ENCODE measurements at places on chromosomes 13 and 19. TPM values are rescaled to one million over a fixed set of nuclear protein-coding genes. Genes with fewer than 3 reads are reported as not detected.

The ELL gene
- total RNA-seq: 9.1 TPM

The SELENOV gene
- 0.32 TPM for total RNA-seq

- no peaks in the 10 kb centered on the region for H3K27me3 ChIP-seq
- H3K36me3 ChIP-seq: peaks cover 7% of the 10 kb centered on the region
- DNase-seq: peak; percentile 72
- H3K4me3 ChIP-seq: no peak overlapping the region
These were observed 39.2 kb downstream of the MYH14 start for GRCh38 chr19:50242581-50242980.

GRCh38 chr19:41866284-41866683 lies 6.2 kb downstream of the RPS19 start:
- peaks cover 98% of the 10 kb centered on the region for H3K36me3 ChIP-seq
- H3K27me3 ChIP-seq: no peaks in the 10 kb centered on the region
- H3K27ac ChIP-seq: peak overlapping the region; percentile 3
- peak; percentile 73 for DNase-seq
- H3K4me1 ChIP-seq: peaks cover 17% of the 10 kb centered on the region

- no peaks in the 10 kb centered on the region for H3K27me3 ChIP-seq
- no peak overlapping the region for H3K4me3 ChIP-seq
- H3K4me1 ChIP-seq: peaks cover 22% of the 10 kb centered on the region
- DNase-seq: no peak
- H3K36me3 ChIP-seq: peaks cover 67% of the 10 kb centered on the region
These were observed 40.5 kb downstream of the DZIP1 start for GRCh38 chr13:95603887-95604555.

DNA sequence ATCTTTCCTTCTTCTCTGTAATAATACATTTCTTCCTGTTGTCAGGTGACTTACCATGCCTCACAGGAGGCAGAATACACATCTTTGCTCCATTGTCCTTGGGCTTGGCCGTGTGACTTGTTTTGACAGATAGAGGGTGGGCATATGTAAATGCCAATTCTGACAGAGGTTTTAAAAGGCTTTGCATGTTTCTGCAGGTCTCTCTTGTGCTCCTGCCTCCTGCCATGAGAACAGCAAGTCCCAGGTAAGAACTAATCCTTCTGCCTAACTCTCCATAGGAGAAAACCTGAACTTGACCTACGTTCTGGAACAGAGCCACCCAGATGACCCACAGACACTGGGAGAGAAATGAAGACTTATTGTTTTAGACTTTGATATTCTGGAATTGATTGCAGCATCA lies 88.7 kb upstream of the TNFSF11 start:
- no peak overlapping the region for H3K4me3 ChIP-seq
- no peaks in the 10 kb centered on the region for H3K27me3 ChIP-seq
- no peak for DNase-seq
- no peak overlapping the region for H3K27ac ChIP-seq
- no peaks in the 10 kb centered on the region for H3K36me3 ChIP-seq
- peaks cover 11% of the 10 kb centered on the region for H3K4me1 ChIP-seq

DNA sequence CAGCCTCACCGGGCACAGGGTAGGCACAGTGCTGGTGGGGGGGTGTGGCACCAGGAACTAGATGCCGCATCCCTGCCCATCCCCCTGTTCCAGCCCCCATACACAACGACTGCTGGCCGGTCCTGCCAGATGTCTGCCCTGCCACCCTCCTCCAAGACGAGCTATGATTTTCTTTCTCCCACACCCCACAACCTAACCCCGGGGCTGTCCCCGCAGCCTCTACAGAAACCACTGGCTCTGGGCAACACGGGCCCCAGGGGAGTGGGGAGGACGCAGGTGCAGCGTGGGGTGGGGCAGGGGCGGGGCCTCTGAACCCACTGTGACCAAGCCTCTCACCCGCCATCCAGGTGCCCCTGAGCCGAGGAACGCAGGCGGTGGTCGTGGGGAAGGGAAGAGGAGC lies 15.5 kb downstream of the PGLS start:
- no peaks in the 10 kb centered on the region for H3K36me3 ChIP-seq
- DNase-seq: no peak
- no peaks in the 10 kb centered on the region for H3K27me3 ChIP-seq
- no peak overlapping the region for H3K27ac ChIP-seq

- H3K27me3 ChIP-seq: no peaks in the 10 kb centered on the region
- DNase-seq: no peak
- H3K4me1 ChIP-seq: no peaks in the 10 kb centered on the region
- no peak overlapping the region for H3K4me3 ChIP-seq
- H3K27ac ChIP-seq: no peak overlapping the region
These were observed 1374.8 kb downstream of the PCDH9 start for GRCh38 chr13:65855242-65855805.
